ENCODE measurements at places on chromosomes 1 and 21.

- no peak for DNase-seq
These were observed 493 bp downstream of the DISC1 start for GRCh38 chr1:231626951-231627614.

GRCh38 chr21:32978331-32979270, 47.1 kb upstream of the OLIG2 start:
- DNase-seq, result no peak

- DNase-seq, result no peak
These were observed 119.5 kb downstream of the MAB21L3 start for GRCh38 chr1:116230712-116231111.

DNA sequence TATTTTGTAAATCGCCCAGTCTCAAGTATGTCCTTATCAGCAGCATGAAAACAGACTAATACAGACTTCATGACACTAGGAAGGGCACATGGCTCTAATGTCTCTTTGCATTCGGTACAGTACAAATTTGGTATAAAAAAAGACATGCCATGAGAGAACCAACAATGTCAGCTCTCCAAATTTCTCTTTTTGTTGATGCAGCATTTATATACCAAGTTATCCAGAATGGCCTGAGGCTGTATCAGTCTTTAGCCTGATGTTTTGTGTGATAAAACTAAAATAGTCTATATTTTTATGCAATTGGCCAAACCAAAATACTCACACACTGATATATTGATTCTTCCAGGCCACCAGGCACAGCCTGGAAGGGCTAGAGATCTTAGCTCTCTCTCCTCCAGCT, 124.3 kb upstream of the SAMSN1 start:
- no peak for DNase-seq

DNA sequence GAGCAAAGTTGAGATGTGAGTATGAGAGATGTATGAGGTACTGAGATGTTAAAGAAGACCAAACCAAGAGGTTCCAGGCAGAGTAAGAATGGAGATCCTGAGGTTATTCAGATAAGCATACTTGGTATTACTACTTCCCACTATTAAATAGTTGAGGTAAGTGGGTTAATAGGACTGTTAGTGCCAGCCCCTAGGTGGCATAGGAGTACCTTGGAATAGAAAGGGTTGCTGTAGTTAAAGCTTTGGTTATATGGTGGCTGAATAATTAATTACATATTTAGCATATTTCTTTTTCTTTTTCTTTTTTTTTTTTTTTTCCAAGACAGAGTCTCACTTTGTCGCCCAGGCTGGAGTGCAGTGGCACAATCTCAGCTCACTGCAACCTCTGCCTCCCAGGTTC, 397.9 kb upstream of the TMPRSS15 start:
- no peak for DNase-seq

- DNase-seq, result no peak
These were observed 45.7 kb downstream of the CDCP2 start for GRCh38 chr1:54107131-54107530.

GRCh38 chr1:215819114-215819513, 252.0 kb downstream of the KCTD3 start:
- no peak for DNase-seq

DNA sequence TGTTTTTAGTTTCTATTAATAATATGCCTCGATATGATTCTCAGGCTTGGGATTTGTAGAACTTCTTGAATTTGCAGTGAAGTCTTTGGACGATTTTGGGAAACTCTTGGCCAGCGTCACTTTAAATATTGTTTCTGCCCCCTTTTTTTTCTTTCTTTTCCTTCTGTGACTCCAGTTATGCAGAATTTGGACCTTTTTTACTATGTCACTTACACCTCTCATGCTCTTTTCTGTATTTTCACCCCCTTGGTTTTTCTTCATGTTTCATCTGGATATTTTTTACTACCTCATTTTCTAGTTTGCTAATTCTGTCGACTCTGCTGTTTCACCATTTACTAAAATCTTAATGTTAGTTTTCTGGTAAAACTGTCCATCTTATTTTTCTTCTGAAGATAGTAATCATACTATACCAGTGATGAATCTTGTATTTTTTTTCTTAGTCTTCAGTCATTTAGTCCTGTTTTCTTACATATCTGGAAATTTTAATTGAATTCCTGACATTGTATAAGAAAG, 173.6 kb downstream of the DHRS3 start:
- no peak for DNase-seq

DNA sequence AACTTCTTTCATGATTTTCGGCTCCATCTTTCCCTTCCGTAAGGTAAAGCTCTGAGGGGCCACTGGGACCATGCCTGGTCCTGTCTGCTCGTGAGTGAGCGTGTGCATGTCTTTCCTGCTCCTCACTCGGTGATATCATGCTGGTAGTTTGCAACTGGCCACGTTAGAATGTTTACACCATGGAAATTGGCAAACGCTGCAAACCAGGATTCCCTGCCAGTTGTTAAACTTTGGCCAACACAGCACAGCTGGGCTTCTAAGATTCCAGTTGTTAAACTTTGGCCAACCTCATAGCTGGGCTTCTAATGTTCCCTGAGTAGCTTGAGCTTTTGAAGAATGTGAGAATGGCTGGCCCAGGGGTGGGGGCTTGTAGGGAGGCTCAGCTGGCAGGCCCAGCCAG, 68.0 kb upstream of the ACTL8 start:
- DNase-seq, result no peak

GRCh38 chr1:108886292-108886691, 9.5 kb downstream of the GPSM2 start:
- DNase-seq, result no peak

GRCh38 chr1:109547463-109548320, 723 bp upstream of the GNAI3 start:
- DNase-seq, result peak; percentile 2

DNA sequence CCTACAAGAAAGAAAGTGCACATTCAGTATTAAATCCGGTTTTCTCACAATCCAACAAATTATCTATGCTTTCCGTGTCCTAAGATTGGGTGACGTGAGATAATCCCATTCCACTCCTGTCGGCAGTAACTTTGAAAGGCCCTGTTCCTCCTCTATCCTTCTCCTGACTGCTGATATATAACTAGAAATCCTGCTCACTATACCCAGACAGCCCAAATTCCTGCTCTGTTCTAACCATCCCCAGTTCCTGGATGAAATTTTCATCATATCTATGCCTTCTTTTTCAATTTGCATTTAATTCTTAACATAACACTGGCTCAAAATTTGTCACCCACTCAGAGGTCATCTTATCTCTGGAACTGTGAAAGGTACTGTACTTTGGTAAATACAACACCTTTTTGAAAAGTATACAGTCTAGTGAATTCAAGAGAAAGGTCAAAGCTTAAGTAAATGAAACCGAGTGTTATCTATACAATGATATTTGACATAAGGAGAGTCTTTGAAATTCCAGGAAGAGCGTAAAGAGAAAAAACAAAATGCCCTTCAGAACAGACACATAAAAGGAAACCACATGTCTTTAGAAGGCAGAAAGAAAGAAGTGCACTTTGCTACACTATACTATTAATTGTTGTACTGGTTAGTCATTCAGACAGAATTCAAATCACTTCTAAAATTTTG, 200.5 kb upstream of the NEGR1 start:
- no peak for DNase-seq

DNA sequence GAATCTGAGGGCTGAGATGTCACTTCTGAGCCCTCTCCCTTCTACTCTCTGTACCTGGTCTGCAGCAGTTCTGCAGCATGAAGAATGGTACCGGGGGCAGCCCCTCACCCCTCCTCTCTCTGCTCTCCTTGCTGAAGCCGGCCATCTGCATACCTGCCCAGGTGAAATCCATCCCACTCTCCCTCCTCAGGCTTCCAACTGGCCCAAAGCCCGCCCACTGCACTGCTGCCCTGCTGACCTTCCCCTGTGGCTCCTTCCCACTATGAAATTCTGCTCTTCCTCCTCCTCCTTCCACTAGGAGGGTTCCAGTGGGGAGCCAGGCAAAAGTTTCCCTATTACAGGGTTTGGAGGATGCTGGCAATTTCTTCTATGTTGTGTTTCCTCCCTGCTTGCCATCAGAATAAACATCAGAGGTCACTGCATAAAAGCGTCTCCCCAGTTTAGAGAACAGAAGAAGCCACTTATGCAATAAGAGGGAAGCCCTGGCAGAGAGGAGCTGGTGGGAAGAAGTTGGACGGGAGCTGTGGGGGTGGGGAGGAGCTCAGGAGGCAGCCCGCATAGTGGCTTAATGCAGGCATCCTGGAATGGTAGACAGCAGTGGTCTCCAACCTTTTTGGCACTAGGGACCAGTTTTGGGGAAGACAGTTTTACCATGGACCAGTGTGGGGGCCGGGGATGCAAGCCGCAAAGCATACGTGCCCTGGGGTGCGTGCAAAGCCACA, 30.3 kb downstream of the TMCO4 start:
- DNase-seq, result no peak

GRCh38 chr21:44872649-44873355, 688 bp downstream of the PTTG1IP start:
- no peak for DNase-seq

- no peak for DNase-seq
These were observed 159.8 kb downstream of the RUNX1 start for GRCh38 chr21:34889320-34889675.

GRCh38 chr21:29647353-29647781, 292.4 kb downstream of the GRIK1 start:
- no peak for DNase-seq

DNA sequence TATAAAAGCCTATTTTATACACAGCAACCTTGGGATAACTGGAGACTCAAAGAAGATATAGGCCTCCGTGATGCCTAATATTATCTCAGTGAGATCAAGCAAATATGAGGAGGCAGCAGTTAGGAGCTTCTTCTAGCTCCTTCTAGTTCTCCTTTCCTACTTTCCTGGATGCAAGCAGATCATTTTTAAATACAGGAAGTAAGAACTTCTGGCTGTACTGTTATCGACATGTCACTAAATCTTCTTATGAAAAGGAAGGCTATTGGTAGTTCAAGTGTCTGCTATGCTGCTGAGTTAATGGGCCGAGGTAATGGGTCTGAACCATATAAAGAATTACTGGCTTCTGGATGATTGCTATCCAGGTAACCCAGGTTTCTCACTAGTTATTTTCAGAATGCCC, 15.9 kb downstream of the HSPA13 start:
- no peak for DNase-seq

- no peak for DNase-seq
These were observed 93.9 kb downstream of the DDAH1 start for GRCh38 chr1:85371021-85371420.

DNA sequence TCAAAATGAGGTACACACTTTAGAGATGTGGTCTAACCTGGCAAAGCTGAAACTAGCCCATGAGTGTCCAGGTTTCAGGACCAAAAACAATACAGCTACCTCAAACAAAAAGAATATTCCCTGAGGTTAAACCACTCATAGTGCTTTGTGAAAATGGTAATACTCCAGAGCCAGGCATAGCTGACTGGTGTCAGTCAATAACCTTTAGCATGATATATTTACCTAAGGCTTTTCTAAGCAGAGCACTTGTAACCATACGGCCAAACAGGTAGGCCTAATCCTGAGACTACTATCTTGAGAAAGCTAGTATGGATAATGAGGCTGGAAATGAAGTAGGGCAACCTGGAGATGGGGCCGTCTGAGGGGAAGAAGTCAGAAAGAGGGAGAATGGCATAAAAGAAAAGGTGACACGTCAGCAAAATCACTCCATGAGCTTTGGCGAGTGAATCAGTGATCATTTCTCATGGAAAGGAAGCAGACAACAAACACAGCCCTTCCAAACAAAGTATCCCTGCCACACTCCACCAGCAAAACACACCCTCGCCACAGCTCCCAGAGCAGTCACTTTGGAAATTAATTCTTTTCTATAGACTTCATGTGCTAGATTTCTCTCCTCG, 1.7 kb upstream of the LRRC52 start:
- DNase-seq, result no peak

DNA sequence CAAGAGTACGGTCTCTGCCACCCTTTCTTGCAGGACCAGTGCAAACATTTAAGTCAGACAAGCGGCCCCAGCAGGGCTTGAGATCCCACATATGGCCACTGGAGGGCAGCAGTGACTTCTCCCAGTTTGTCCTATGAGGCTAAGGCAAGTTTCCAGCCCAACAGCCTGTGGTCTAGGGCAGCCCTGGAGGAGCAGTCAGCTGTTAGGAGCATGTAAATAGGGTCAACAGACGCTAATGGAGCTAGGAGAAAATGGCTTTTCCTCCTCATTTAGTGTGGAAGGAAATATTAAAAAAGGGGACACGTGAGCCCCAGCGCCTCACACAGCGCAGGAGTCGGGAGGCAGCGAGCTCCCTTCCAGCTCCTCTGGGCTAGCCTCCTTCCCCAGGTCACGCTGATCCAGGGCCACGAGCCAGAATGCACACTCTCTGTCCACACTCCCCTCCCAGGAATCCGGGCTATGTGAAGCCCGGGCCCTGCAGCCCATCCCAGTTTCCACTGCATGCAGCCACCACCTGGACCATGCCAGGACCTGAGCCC, 95.6 kb downstream of the LAMC2 start:
- peak; percentile 41 for DNase-seq

GRCh38 chr1:172162236-172162635, 258.2 kb upstream of the C1orf105 start:
- no peak for DNase-seq

- no peak for DNase-seq
These were observed 12.3 kb downstream of the WNT3A start for GRCh38 chr1:228018961-228019721.

DNA sequence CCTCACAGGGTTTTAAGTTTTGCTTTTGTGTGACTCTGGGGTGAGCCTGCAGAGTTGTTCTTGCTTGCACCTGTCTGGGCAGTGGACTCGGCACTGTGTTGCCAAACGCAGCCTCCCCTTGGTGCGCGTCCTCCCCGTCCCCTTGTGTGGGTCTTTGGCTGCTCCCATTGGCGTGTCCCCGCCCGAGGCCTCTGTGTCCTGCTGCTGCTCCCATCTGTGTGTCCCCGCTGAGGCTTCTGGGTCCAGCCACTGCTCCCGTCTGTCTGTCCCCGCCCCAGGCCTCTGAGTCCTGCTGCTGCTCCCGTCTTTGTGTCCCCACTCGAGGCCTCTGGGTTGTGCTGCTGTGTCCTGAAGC, 62.8 kb downstream of the PCNT start:
- no peak for DNase-seq

DNA sequence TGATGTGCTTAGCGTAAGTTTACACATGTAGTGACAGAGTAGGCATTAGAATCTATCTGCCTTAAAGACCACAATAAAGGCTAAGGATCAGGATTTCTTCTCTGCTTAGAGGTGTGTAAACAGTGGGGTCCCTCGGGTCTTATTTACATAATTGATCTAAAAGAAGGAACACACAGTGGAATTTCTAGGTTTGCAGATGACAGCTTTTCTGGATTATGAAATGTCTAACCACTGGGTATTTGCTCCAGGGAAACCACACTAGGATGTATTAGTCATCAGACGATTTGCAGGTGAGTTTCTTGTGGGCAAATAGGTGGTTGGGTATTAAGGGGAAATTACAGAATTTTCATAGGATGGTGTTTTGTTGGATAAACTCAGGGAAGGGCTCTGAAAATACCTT, 5.8 kb downstream of the LRRC8D start:
- DNase-seq, result no peak

DNA sequence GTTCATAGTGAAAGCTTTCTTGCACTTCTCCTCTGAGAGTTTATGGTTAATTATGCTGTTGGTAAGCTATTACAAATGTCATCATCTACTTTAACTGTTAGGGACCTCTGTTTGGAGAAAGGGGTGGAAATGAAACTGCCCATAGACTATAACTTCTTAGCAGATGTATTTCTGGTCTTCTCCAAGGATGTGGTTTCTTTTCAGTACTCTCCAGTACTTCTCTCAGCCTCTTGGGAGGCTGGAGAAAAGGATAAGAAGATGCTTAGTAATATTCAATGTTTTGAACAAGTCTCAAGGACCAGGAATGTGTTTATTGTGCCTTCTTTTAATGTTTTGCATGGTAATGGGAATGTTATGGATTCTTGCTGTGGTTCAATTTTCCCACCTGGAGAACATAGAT, 60.4 kb downstream of the LAMC2 start:
- DNase-seq, result no peak

All from stimulated activated CD8-positive, alpha-beta memory T cell treated with anti-CD3 and anti-CD28 coated beads, Interleukin-7, amount 100 ng/mL, for 48 hours (primary cell).